Hematopoietic multipotent progenitor cell treated with erythropoietin and hydrocortisone succinate and interleukin-3 and kit ligand, for 6 days (in vitro differentiated cells): ENCODE measurements at places on chromosomes 4 and X.

GRCh38 chr4:108052558-108053120, 63.0 kb downstream of the HADH start:
- DNase-seq, result no peak

DNA sequence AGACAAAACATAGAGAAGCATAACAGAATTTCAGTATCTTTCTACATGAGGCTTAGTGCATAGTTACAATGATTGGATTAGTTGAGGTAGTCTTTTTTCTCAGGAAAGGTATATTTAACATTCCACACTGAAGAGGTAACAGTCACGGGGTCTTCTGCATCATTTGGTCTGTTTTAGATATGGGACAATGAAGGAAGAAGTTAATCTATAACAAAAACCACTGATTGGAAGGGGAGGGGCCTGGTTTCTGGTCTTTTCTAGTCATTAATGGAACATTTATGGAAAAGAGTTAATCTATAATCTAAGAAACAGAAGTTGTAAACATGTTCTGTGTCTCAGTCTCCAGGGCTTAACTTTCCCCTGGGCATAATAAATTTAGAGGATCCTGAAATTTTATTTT, 37.3 kb upstream of the HPSE start:
- DNase-seq, result no peak

GRCh38 chr4:6121941-6122340, 78.4 kb downstream of the JAKMIP1 start:
- DNase-seq, result no peak

- DNase-seq, result no peak
These were observed 288.4 kb upstream of the NRK start for GRCh38 chrX:105533951-105534350.

- no peak for DNase-seq
These were observed 46.8 kb downstream of the PSAPL1 start for GRCh38 chr4:7387925-7388324.

- DNase-seq, result no peak
These were observed 48.6 kb upstream of the ERVMER34-1 start for GRCh38 chr4:52799813-52800212.

- peak; percentile 12 for DNase-seq
These were observed 128.1 kb upstream of the STK26 start for GRCh38 chrX:131894995-131895394.

DNA sequence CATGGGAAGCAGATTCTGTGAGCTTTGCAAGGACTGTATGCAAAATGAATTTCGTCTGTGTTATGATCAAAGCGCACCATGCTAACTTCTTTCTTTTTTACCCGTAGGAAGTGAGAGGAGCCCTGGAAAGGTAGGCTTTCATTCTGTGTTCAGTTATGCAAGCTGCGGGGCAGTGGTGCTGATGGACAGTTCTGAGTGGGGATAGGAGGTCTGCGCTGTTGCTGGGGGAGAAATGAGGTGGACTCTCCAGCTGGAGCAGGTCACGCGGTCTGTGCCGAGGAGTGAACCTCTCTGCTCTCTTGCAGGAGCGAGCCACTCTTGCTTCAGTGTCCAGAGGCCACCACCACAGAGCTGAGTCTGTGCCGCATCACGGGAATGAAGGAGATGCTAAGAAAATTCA, 4.5 kb downstream of the TRIML1 start:
- DNase-seq, result no peak

DNA sequence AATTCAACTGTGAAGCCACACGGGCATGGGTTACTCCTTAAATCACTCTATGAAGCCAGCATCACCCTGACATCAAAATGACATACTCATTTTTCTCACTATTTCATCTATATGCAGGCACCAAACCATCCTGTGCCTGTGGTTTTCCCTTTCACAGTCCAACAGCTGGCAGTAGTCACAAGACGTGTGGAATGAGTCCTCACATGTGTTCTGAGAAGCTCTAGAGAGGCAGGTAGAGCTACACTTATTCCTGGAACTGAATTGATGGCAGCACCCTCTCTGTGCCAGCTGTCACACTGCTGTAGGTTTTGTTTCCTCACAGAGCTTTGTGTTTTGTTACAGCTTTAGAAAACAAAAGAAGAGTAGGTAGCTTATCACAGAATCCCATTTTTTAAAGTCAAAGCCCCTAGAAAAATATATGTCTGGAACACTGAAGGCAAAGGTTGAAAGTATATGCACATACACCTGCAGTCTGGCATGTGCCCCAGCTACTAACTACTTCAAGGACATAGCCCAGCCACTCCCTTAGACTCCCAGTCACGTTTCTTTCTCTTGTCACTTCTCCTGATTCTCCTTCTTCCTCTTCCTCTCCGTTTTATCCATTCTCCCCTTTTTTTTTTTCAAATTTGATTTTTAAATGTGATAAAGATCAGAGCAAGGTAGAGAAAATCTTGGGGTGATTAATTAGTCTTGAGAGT, 107.1 kb downstream of the ANXA10 start:
- no peak for DNase-seq

DNA sequence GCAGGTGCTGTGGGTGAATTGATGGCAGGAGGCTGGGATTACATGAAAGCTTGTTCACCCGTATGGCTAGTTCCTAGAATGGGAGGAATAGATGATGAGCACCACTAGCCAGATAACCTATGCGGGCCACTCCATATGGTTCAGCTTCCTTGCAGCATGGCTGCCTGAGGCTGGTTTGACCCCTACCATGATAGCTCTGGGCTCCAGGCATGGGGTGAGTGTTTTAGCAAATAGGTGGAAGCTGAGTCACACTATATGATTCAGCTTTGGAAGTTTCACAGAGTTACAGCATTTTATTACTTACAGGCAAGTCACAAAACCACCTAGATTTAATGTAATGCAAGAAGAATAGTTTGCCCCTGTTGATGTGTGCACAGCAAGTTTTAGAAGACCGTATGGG, 603.2 kb downstream of the STIM2 start:
- DNase-seq, result no peak

GRCh38 chr4:52946855-52947254, 84.7 kb downstream of the RASL11B start:
- no peak for DNase-seq

DNA sequence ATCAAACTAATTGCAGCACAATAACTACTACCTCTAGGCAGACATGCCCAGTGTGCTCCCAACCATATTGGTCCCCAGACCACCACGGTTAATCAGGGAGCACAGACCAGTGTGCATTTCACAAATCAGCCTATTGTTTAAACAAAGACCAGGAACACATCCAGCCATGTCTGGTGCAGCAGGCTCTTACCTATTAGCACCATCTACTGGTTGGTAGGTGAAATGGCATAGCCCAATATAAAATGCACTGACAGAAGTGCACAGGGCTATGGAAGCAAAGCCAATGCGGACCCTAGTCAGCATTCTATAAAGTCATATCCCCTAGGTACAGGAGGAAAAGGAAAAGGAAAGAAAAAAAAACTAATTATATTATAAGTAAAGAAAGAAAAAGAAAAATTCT, 15.5 kb upstream of the CYLC1 start:
- peak; percentile 22 for DNase-seq

- no peak for DNase-seq
These were observed 192.8 kb downstream of the BCOR start for GRCh38 chrX:39904816-39905537.

GRCh38 chr4:142238589-142238988, 602.2 kb downstream of the IL15 start:
- DNase-seq, result no peak

DNA sequence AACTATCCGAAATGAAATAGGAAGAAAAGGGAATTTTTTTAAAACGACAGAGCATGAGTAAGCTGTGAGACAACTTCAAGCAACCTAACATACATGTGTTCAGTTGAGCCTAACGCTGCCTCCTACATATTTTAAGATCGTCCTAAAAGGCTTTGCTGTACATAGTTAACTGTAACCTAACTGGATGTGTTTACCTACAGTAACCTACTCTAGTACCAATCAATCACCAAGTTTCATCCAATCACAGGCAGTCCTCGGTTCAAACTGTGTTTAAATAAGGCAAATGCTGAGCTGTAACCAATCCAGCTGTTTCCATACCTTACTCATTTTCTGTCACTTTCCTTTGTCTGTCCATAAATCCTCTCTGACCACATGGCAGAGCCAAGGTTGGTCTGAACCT, 17.1 kb downstream of the RCHY1 start:
- no peak for DNase-seq

GRCh38 chrX:9902656-9903055, 64.5 kb upstream of the CLDN34 start:
- no peak for DNase-seq

GRCh38 chr4:105451346-105451745, 22.5 kb downstream of the PPA2 start:
- no peak for DNase-seq

DNA sequence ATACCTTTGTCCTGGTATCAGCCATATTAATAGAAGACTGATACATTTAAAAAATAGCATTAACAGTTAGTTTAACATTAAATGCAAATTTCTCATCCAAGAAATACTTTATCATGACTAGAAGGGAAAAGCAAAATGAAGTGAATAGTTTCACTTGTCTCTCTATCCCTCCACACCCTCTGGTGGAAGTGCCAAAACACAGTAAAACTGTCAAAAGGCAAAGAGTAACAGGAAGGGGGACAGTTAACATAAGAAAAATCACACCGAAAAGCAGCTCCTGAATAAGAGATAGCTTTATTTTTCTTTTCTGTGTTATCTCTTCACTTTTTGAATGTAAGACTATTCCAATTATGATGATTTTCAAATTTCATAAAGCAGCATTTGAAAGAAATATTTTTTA, 187.2 kb downstream of the FBXW7 start:
- peak; percentile 33 for DNase-seq

GRCh38 chr4:1285790-1286553, 3.7 kb upstream of the MAEA start:
- DNase-seq, result peak; percentile 75

DNA sequence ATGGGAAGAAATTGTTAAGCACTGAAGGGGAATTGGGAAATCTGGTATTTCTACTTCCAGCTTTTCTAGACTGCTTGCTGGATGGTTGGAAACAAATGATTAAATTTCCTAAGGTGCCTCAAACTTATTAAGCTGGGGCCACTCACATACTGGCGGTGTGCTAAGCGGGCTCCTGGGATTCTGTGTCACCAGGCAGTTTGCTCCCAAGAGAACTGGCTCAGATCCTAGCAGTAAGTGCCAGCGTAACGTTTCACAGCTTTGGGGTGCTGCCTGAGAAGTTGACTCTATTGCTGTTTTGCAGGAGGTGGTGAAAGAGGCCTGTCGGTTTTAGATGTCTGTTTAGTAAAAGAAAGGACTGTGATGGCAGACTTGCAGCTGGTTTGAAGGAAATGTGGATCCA, 6.9 kb upstream of the REELD1 start:
- DNase-seq, result no peak
